ENCODE measurements at places on chromosomes 16 and 17. TPM values are rescaled to one million over a fixed set of nuclear protein-coding genes. Genes with fewer than 3 reads are reported as not detected.

The CACNG1 gene
- total RNA-seq = not detected

The GNAO1 gene
- total RNA-seq = under 0.01 TPM

The LAT gene
- 0.28 TPM for total RNA-seq

The TP53TG3F gene
- total RNA-seq = not detected

The CNTNAP4 gene
- total RNA-seq = not detected

The ITGAD gene
- total RNA-seq = not detected

The CUEDC1 gene
- total RNA-seq = 7.7 TPM

The TBC1D3H gene
- total RNA-seq = not detected

The RNU2-1 gene
- not detected for total RNA-seq

The TBC1D3G gene
- not detected for total RNA-seq

The PRDM7 gene
- total RNA-seq = not detected

The SPATA32 gene
- total RNA-seq = under 0.01 TPM

The BCAR1 gene
- 48.5 TPM for total RNA-seq

The GRIN2A gene
- under 0.01 TPM for total RNA-seq

The MFSD11 gene
- total RNA-seq = 36.1 TPM

The NOTUM gene
- total RNA-seq = not detected

Measured in regular cardiac myocyte (primary cell).